ENCODE measurements at places on chromosomes 2 and 18.

DNA sequence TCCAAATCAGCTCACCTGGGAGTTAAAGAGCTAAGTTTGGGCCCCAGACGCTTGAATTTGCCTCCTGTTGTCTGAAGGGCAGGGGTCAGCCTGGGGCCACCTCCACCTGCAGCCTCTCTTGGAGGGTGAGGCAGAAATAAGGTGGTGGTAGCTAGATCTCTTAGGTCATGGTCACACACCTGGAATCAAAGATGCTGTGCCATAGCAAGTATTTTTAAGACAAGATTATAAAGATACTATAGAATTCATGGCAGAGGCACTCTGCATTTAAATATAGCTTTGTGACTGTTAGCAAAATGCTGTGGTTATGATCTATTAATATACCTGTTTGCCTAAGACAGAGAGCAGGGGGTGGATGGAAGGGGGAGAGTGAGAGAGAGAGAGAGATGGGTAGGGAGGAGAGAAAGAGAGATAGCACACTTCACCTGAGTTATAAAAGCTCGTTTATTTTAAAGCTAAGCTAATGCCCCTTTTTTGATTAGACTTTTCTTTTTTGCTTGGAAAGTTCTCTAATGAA, 242.7 kb downstream of the TMEM182 start:
- DNase-seq: no peak

DNA sequence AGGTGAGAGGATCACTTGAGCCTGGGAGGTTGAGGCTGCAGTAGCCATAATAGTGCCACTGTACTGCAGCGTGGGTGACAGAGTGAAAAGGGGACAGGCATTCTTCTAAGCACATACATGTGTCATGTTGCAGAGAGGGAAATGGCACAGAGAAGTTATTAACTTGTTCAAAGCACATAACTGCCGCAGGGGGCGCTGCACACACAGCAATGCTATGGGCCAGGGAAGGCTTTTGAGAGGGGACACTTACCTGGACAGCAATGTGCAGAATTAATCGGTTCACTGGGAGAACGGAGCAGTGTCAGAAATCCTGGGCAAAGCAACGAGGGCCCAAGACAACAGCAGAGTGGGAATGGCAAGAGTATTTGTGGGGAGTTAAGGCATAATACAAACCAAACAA, 2.4 kb downstream of the SCYGR8 start:
- no peak for DNase-seq

DNA sequence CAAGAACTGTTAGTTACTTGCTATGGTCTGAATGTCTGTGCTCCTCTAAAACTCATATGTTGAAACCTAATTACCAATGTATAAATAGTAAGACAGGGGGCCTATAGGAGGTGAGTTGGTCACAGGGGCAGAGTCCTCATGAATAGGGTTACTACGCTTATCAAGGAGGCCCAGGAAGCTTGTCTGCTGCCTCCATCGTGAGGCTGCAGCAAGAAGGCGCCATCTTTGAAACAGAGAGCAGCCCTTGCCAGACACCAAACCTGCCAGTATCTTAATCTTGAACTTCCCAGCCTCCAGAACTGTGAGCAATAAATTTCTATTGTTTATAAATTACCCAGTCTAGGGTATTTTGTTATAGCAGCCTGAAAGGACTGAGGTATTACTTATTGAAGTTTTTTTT, 79.1 kb downstream of the TGIF1 start:
- DNase-seq: no peak

- DNase-seq: no peak
These were observed 128.6 kb downstream of the RGPD3 start for GRCh38 chr2:106339609-106340008.

DNA sequence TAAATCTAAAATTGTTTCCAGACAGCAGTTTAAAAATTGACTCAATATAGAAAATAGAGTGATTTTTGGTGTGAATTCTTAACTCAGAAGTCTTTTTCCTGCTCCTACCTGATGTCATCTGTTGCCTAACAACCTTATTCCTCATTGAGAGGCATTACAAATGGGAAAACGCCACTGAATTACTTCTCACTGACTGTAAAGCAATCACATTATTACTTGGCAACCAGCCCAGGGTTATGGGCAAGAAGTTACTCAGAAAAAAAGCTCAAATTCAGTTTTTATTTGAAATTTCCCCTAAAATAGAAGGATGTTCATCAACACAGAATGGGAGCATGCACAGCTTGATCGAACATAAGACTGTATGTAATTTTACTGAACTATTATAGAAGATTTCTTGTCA, 201.8 kb upstream of the GULP1 start:
- DNase-seq: no peak

DNA sequence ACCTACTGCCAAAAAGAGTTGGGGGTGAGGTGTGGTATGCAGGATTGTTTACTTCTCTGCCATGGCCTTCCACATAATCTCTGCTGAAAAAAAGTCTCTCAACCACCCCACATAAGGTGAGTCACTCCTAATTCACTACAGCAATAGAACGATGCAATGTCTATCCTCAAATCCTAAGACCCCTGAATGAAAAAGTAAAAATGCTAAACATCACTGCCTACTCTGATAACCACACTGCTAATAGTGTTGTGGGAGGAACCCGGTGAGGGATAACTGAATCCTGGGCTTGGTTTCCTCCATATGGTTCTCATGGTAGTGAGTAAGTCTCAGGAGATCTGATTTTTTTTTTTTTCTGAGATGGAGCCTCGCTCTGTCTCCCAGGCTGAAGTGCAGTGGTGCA, 252.5 kb downstream of the PIEZO2 start:
- DNase-seq: no peak

DNA sequence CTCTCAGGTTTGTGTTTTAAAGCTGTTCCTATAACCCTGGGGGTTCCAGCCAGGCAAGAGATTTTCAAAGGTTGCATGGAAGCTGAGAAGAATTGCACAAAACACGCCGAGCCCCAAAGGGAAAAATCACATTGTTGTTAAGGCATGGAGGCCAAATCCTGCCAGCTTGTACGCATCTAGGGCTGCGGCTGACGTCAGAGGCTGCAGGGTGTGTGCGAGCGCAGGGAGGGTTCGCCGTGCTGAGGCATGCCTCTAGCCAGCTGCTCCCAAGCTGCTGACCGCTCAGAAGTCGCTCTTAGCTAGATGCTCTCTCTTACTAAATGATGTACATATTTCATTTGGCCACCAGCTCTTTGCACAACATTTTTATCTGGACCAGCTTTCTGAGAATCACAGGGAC, 191.8 kb downstream of the LPIN1 start:
- DNase-seq: no peak

GRCh38 chr2:138115666-138116065, 151.4 kb downstream of the HNMT start:
- DNase-seq: no peak

- no peak for DNase-seq
These were observed 4.7 kb upstream of the SLC20A1 start for GRCh38 chr2:112640800-112641675.

DNA sequence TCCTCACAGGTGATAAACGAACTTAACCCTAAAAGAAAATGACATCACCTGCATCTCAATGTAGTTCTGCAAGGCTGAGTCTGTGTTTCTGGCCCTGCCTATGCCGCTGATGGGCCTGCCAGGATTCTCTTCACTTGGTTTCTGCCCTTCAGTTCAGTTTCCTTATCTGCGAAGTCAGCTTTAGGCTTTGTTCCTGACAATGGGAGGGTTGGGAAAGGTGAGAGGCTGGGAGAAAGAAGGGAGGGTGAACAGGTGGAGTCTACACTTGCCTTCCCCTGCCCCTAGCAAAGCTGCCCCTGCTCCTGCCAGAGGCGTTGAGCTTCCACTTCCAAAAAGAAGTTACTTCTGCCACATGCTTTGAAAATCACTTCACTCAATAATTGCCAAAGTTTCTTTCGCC, 124.0 kb upstream of the APCDD1 start:
- DNase-seq: no peak

DNA sequence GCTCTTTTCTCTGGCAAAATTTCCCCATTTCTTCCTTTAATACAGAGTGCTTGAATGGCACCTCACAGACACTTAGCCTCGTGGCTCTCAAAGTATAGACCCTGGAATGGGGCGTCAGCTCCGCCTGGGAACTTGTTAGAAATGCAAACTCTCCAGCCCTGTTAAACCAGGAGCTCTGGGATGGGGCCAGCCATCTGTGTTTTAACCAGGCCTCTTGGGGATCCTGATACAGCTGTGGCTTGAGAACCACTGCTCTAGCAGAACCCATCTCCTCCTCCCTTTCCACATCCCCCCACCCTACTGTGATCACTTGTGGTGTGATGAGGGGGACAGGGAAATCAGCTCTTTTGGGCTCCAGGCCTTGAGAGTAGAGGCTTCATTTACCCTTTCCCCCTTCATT, 15.9 kb downstream of the LTBP1 start:
- DNase-seq: no peak

- no peak for DNase-seq
These were observed 42.5 kb downstream of the SPATS2L start for GRCh38 chr2:200348897-200349563.

DNA sequence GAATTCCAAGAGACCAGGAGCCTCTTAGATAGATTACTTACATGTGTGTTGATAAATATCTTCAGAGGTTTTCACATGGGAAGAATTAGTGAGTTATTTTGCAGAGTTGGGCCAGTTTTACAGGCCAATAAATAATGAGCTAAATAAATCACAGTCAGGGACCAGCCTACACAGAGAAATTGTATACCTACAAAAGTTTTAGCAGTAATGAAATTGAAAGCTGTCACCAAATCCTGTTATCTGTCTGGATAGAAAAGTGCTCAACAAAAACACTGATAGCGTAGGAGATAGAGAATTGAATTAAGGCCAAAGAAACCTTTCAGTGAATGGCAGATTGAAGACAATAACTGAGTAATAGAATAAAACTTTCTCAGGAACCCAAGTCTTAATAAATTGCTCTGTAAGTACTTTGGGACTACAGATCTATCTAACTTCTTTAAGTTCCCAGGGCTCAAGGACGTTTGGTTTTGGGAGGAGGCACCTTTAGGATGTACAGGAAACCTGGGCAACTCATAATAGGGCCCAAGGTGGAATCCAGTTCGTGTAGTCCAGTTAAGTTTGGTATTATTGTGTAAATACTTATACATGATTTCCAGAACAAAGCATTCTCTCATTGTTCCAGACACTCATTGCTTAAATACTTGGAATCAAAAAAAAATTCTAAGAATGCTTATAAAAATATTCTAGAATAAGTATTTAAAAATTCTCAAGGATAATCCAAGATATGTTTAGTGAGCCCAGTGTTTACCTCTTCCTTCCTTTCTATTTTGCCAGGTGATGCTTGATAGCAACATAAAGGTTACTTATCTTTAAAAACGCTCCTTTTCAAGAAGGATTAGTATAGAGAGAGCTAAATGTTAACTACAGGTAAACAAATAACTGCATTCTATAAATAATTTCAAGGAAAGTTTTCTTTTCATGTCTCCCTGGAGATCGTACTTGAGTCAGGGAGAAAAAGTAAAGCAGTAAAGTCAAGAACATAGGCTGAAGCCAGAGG, 134.5 kb downstream of the NCKAP5 start:
- no peak for DNase-seq

GRCh38 chr2:108607706-108608301, 73.5 kb downstream of the LIMS1 start:
- DNase-seq: no peak

DNA sequence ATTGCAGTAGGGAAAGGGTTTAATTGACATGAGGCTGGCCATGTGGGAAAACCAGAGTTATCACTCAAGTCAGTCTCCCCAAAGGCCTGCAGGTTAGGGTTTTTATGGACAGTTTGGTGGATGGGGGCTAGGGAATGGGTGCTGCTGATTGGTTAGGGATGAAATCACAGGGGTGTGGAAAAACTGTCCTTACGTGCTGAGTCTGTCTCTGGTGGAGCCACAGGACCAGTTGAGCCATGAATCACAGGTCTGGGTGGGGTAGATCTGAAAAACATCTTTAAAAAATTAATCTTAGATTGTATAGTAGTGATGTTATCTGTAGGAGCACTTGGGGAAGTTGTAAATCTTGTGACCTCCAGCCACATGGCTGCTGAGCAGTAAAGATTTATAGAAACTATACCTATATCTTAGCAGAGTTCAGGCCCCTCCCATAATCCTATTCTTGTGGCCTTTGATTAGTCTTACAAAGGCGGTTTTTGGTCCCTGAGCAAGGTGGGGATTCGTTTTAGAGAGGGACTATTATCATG, 139.6 kb downstream of the COMMD1 start:
- DNase-seq: no peak

- DNase-seq: no peak
These were observed 139.6 kb upstream of the RAB12 start for GRCh38 chr18:8469544-8470130.

DNA sequence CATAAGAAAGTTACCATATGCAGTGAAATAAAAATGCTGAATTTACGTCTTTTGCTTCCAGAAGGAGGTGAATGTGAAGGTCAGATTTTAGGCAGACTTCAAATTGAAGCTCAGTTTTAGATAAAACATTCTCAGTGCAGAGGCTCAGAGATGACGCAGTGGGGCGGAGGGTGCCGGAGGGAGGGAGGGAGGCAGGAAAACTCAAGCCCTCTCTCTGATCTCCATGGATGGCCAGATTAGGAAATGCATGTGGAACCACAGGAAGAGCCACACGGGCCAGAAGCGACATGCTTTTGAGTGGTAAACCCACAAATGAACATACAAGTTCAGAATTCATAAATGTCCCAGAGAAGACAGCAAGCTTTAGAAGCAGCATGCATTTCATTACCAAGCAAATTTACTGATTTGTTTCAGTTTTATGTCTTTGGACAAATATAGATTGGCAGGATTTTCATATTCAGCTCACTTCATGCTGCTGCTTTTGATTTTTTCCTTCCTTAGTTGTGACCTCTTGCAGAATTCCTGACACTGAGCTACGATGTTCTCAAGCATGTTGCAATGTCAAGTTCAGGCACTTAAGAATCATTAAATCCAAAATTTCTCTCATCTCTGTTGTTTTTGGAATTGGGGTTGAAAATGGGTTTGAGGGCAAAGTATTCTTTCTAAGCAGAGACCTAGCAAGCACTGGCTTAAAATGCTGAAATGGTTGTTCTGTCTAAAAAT, 29.7 kb upstream of the APCDD1 start:
- no peak for DNase-seq

- DNase-seq: no peak
These were observed 93.6 kb upstream of the UBXN4 start for GRCh38 chr2:135647836-135648579.

- DNase-seq: no peak
These were observed 124.9 kb downstream of the RDH14 start for GRCh38 chr2:18435426-18436037.

GRCh38 chr2:27809761-27810241, 38.3 kb downstream of the MRPL33 start:
- no peak for DNase-seq
